ENCODE measurements at places on chromosomes 2 and 18. TPM values are rescaled to one million over a fixed set of nuclear protein-coding genes. Genes with fewer than 3 reads are reported as not detected.
A peak's percentile ranks its signal among the peaks of the same experiment; 100 is the strongest.

DNA sequence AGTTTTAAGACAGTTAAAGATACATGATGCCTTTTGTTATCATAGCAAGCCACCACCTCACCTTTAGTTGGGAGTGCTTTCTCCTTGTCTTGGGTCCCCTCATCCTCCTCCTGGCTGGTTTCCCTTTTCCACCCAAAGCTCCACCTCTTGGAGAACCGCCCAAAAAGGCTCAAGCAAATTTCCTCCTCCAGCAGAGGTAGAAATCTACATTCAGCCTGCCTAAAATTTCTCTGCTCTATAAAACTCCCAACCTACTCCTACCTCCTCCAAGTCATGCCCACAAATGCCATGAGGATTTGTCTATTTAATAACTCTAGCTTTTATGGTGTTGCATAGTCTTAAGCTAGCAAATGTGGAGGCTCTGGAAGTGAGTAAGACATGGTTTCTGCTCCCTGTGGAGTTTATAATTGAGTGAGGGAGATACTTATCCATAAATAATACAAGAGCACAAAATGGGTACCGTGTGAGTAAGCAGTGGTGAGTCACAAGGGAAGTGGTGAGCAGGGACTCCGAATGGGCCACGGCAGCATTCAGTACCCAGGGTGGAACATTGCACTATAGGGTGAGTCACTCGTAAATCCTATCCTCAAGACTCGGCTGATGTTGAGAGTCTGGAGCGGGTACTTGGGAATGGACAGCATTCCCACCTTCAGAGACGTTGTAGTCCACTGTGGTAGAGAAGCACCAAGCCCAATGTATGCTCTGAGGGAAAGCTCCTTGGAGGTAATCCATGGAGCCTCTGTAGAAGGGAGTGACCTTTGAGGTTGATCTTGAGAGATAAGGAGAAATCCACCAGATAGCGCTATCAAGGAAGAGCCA lies 146.3 kb downstream of the RTN4 start:
- peak; percentile 100 for DNase-seq

DNA sequence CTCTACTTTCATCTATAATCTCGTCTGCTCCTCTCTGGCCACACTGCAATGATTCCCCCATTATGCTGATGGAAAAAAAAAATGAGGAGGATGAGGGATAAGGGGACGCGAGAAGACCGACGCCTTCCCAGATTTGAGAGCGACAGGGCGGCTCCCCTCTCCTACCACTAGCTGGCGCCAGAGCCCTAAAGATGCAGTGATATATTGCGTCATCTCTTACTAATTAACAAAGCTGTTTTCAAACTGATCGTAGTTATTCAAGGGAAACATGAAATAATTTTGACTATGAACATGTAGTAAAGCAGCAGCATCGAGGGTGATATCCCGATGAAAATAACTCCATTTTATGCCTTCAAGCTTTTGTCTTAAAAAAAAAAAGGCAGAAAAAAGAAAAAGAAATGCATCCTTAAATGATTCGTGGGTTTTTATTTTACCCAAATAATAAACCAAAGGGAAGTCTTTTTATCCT lies 48.0 kb upstream of the HNRNPA3 start:
- DNase-seq = peak; percentile 83

DNA sequence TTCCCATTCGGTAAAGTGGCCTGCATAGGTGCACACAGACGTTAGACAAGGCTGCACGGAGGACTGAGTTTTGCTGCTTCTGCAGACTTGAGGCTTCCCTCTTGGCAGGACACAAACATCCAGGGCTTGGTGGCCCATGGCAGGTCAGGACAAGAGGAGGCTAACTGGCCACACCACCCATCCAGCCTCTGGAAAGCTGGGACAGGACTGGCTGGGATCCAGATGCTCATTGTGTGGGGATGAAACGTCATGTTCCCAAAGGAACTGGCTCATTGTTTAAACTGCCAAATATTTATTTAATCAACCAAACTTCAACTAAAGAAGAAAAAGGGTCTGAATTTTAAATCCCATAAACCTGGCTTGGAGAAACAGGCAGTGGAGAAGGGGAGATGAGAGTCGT lies 239.1 kb upstream of the EPAS1 start:
- DNase-seq = no peak

GRCh38 chr18:33317640-33318039 lies 122.9 kb downstream of the CCDC178 start:
- no peak for DNase-seq

DNA sequence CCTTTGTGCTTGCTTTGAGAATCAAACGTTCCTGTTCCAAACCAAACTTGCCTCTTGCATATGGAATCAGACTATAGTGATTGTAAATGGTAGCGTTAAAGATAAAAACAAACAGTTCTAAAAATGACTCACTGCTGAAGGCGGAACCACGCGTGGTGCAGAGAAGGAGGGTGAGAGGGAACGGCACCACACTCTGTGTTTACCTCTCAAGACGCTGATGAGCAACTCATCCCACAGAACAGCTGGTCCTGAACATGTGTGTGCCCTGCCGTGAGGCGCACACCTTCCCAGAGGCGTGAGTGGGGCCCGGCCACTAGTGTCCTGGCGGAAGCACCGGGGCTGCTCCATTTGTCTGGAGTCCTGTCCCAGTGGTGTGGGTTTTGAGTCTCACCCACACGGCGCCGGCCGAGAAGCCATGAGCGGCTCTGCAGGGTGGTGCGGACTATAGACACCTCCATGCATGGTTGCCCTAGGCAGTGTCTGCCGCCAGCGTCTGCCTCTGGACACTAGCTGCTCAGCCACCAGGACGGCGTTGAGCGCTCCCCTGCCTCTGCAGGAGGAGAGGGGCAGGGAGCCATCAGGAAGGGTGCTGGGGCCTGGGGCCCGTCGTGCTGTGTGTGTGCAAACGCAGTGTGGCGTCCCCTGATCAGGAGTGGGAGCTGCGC lies 52.1 kb downstream of the NFATC1 start:
- DNase-seq = no peak

DNA sequence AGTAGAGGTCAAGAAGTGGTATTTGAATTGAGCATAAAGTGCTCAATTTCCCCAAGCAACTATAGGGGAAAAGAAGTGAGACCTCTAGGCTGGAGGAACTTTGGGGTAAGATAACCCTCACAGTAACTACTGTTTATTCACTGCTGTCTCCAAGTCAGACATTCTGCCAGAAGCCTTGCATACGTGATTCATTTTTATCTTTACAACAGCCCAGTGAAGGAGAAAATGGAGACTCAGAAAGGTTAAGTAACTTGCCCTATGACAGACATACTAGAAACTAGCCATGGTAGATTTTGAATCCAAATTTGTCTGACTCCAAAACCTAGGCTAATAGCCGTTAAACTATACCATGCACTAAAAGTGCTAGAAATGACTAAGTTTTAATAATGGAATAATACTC lies 28.4 kb downstream of the DNAJC10 start:
- DNase-seq = no peak

DNA sequence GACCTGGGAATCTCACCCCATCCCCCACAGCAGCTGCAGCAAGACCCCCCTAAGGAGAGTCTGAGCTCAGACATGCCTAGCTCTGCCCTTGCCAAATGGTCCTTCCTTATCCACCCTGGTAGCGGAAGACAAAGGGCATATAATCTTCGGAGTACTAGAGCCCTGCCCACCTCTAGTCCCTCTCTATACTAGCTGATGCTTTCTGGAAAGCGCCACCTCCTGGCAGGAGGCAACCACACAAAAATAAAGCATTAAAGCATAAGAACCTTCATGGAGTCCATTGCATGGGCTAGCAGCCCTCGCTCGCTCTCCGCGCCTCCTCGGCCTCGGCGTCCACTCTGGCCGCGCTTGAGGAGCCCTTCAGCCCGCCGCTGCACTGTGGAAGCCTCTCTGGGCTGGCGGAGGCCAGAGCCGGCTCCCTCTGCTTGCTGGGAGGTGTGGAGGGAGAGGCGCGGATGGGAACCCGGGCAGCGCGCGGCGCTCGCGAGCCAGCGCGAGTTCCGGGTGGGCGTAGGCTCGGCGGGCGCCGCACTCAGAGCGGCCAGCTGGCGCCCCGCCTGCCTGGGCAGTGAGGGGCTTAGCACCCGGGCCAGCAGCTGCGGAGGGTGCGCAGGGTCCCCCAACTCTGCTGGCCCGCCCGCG lies 941.2 kb downstream of the SUCLG1 start:
- no peak for DNase-seq

NOSTRIN gene
- 1.6 TPM for total RNA-seq

STEAP3 gene
- 117 TPM for total RNA-seq

GRCh38 chr2:240713928-240714746 lies 22.5 kb downstream of the AQP12A start:
- no peak for DNase-seq

DNA sequence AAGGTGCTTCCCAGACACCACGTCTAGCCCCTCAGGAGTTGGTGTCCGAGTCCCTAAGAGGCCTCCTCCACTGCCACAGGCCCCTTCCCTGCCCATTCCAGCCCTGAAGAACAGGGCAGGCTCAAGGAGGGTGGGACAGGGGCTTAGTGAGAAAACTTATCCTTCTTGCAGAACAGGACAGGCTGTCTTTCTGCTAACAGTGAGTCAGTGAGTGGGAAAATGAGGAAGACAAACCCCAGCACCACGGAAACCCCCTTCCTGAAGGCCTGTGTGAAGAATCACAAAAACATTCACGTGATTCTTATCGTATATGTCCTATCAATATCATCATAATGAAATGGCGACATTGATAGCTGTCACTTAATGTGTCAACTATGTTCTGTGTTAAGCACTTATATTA lies 9.8 kb downstream of the FZD7 start:
- no peak for DNase-seq

GRCh38 chr18:63240531-63241316 lies 78.8 kb downstream of the BCL2 start:
- DNase-seq = no peak

GRCh38 chr2:9118383-9118960 lies 88.1 kb upstream of the ASAP2 start:
- no peak for DNase-seq

GRCh38 chr2:96024336-96025193 lies 10.2 kb downstream of the GPAT2 start:
- no peak for DNase-seq

DNA sequence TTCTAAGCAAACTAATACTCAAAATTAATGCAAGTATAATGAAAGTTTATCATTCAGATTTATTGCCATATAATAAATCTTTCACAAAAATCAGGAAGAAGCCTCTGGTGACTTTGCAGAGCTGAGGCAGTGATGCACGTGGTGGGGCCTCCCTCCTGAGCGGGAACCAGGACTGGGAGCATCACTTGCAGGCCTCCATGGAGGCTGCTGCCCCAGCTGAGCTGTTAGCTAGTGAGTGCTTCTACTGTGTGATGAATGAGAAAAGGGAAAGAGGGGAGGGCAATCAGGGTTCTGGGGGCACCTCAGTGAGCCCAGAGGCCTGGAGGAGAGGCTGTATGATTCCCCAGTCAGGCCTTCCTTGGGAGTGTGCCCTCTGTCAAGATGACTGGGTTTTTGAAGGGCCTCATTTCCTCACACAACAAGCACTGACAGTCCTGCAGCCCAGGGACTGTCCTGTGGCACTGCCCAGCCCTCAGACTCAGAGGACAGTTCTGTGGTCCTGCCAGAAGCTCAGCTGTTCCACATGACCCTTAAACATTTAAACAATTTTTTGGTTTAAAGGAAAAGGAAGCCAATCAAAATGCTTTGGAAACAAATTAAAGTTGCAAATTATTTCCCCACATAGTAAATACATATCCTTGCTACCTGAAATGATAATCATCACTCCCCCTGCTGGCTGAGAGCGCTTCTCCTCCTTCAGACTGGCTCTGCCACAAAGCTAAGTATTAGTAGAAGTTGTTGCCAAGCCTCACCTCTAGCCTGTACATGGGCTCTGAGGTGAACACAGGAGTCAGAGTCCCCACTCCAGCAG lies 90.9 kb upstream of the SMAD7 start:
- DNase-seq = peak; percentile 36

- DNase-seq = no peak
Measured at GRCh38 chr2:129712676-129712985, 266.8 kb upstream of the RAB6C start.

CDKL4 gene
- total RNA-seq = 0.10 TPM

DNA sequence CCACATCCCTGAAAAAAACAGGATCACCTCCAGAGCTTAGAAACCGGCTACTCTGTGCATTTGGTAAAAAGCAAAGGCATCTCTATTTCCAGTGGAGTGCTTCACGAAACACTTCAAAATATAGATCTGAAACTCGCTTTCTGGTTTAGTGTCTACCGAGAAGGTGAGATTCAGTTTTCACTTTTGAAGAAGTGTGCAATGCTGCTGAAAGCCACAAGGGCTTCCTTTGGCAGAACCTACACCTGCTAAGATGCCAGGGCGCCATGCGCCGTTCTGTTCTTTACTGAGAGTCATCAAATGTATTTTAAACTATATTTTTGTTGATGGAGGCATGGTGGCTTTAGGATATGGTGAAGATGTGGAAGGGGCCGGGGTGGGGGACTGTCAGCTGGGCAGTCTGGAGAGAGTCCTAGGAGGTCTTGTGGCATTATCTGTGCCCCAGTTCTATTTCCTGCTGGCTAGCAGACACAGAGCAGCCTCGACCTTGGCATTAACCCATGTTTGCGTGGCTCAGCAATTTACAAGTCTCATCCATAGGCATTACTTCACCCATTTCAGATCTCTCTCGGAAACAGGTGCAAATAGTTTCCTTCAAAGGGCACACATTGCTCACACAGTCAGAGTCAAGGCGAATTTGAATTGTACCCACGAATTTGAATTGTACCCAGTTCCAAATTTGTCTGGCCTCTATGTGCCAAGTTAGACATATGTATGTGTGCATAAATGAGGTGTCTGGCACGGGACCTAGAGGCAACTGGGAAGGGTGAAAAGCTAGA lies 46.7 kb upstream of the KCNF1 start:
- DNase-seq = no peak

DNA sequence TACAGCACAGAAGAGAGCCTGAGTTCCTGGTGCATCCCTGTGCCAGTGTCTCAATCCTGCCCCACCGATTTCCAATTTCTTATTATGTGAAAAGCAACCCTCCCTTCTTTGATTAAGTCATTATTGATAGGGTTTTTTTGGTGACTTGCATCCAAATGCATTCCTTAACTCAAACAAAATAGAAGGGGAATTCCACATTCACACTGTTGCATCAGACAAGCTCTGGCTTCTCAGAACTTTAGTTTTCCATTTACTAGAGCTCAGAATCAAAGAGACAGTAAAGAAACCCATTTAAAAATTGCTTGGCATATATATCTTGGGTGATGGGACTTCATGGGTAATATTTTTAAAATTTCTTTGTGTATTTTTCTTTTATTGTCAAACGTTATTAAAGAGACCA lies 13.8 kb upstream of the TMEM200C start:
- no peak for DNase-seq

LAMA3 gene
- total RNA-seq = 2.7 TPM

MLPH gene
- 12.9 TPM for total RNA-seq

RAB10 gene
- 268 TPM for total RNA-seq

All from A172 (cell line).